Trophoblast cell (in vitro differentiated cells and primary cell): ENCODE measurements at places on chromosomes 5 and 9.

GRCh38 chr9:125910286-125910685 lies 163.1 kb downstream of the PBX3 start:
- DNase-seq: no peak

DNA sequence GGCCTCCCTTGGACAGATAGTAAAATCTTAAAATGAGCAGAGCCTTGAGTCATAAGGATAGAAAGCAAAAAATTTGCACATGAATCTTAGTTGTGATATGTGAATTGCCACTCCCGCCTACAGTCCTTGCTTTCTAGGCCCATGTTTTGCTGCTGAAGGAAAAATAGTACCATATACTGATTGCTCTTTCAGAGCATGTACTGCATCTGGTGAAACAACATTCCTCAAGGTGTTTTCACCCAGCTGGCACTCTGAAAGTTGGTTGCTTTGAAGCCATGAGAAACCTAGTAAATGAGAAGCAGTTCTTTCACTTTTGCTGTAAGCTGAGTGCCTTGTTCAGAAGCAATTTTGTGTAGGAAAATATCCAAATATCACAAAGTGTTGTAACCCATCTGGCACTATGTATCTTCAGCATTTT lies 10.3 kb downstream of the CDC37L1 start:
- DNase-seq: peak; percentile 82

DNA sequence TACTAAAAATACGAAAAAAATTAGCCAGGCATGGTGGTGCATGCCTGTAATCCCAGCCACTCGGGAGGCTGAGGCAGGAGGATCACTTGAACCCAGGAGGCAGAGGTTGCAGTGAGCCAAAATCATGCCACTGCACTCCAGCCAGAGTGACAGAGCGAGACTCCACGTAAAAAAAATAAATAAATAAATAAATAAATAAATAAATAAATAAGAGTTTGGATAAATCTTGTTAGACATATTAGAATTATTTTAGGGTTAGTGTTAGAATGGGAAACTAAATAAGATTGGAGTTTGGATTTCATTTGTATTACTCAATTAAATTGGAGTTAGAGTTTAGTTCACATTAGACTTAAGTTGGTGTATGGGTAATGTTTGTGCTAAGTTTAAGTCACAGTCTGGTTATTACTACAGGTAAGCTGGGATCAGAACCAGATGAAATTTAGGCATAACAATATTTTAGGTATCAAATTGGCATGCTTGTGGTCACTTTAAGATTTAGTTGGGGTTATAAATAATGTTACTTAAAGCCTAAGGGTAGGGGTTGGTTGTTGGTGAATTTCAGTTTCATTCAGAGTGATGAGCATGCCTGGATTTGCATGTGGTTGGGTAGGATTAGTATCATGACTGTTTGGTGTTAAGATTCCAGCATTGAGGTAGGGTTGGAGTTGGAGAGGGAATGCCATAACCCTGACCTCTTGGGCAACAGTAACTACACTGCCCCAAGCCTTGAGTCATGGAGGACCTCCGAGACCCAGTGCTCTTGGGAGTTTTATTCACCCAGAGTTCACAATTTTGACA lies 3.3 kb downstream of the OR5C1 start:
- DNase-seq: no peak

DNA sequence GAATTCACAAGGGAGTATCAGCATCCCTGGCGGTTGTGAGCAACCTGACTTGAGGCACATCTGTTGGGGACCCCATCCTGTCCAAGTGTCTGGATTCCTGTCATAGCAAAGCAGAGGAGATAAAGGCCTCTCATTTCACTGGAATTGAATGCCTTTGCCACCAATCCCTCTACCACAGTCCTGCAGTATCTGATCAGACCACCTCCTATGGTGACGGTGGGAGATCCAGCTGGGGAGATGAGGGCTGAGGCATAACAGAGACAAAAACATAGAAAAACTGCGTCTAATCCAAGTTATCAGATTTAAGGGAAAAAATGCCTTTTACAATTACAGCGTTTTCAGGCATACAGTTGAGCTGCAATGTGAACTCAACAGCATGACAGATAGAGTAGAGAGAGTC lies 160.7 kb upstream of the TRPC7 start:
- no peak for DNase-seq

DNA sequence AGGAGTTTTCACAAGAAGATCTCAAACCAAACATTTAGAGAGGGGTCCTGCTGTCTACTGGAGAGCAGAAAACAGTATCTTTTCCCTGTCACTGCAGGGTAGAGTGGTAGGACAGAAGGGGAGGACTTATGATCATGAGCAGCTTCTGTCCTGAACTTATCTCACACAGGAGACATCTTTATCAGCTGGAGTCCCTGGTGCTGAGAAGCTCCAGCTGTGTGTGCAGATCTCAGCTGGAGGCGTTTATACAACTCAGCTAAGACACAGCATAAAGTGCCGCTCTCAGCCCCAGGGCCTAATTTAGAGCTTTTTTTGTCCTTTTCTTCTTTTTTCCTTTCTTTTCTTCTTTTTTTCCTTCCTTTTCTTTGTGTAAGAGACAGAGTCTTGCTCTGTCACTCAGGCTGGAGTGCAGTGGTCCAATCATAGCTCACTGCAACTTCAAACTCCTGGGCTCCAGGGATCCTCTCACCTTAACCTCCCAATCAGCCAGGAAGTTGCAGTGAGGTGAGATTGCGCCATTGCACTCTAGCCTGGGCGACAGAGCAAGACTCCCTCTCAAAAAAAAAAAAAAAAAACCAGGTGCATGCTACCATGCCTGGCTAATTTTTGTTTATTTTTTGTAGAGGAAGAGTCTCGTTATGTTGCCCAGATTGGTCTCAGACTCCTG lies 31.9 kb downstream of the CCDC125 start:
- peak; percentile 35 for DNase-seq

DNA sequence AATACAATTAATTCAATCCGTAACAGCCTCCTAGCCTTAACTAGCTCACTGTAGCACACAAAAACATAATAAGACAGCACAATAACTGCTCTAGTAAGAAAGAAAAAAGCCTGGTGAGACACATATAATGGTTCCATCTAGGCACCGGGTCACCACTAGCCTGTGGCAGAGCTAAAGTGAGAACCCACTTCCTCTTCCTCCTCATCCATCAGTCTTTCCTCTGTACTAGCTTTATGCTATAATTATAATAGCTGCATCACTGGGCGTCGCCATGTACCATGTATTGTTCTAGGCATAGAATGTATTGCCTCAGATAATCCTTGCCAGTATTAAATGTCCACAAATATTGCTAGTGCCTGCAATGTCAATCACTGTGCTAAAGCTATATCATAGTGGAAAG lies 23.1 kb downstream of the ADRB2 start:
- DNase-seq: no peak

- DNase-seq: no peak
Observed at GRCh38 chr9:129987047-129987446, 55.9 kb downstream of the FNBP1 start.

DNA sequence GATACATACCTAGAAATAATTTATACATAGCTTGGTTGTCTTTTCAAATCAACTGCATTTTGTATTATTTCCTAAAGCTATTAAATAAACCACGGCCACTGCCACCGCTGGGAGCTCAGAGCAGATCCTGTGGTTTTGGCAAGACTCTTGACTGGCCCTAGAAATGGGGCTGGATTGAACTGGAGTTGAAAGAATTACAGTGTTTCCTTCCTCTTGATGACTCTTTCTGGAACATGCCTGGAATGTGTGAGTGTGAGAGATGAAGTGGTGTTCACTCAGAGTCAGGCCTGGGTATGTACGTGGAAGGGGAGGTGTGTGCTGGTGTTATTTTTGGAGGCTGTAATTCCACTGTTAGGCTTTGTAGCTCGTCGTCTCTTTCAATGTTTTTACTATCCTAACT lies 45.9 kb downstream of the TEK start:
- peak; percentile 27 for DNase-seq

DNA sequence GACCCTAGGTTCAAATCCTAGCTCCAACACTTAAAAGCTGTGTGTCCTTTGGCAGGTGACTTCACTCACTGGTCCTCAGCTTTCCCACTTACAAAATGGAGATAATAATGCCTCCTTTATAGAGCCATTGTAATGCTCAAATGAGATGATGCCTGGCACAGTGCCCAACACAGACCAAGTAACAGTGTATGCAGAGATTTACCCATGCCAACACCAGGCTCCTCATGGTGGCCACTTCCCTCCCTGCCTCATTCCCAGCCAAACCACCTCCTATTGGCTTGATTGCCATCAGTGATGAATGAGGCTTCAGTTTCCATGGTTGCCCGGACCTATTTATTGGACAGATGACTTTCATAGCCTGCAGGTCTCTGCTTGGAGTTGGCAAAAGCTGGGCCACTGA lies 469.4 kb downstream of the CDK5RAP2 start:
- DNase-seq: no peak

- DNase-seq: no peak
Observed at GRCh38 chr5:69138766-69139165, 28.2 kb upstream of the CCNB1 start.

GRCh38 chr5:166532456-166533220 lies 1758.8 kb upstream of the WWC1 start:
- DNase-seq: no peak

DNA sequence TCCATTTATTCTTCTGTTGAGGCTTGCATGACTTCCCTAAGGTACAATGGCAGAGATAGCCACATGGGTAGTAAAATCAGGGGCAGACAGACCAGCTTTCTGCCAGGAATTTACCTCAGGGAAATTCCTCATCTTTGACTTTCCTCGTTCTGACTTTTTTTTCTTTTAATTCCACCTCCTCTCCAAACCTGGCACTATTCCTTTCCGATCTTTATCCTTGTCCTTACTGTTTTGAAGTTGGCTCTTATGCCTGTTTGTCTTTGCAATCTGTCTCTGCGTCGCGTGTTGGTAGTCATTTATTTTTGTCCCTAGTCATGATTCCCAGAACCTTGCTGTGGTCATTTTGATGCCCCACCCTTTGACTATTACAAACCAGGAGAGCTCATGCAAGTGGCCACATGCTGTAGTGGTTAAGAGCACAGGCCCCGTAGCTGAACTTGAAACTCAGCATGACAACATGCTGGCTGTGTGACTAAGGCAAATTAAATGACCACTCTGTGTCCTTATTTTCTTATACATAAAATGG lies 19.0 kb downstream of the TMC1 start:
- peak; percentile 83 for DNase-seq

DNA sequence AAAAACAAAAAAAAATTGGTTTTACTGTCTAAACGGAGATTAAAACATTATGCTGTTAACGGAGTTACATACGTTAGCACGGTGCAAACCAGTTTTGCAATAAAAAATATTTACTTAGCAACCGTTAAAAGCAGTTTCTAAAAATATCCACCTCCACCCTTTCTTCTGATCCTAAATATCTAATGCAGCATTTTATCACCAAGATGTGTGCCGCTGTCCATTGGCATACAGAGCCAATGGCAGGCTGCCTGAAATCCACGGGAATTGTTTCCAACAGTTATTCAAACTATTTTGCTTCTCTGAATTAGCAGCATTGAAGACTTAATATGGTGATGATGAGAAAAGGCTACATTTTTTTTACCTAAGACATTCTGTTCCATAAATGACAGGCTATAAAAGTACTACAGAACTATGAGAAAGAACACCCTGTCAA lies 61.6 kb downstream of the CSNK1A1 start:
- peak; percentile 42 for DNase-seq

DNA sequence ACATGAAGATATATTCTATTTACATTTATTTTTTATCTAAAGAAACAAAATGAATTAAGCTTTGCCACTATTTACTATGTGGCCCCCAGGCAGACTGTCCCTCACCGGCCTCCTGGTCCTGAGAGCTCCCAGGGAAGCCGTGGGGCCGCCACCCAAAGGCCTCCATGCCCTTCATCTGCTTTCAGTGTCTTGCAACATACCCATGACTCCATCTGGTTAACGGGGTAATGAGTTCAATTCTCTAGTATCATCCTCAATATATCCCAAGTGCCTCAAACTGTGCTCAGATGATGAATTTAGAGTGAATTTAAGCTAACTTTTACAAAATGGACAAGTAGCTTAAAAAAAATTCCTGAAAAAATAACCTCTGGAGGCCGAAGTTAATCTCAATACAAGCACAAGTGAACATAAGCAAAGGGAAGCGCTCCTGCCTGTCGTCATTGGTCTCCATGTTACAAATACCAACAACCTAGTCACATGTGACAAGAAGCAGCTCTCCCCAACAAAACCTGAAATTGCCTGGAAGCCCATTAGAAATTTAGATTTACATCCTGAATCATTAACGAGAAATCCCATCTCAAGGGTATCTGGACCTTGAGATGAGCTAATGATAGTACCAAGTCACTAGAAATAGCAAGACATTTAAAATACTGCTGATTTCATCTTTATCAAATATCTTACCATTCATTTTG lies 26.1 kb downstream of the DAP start:
- DNase-seq: no peak

DNA sequence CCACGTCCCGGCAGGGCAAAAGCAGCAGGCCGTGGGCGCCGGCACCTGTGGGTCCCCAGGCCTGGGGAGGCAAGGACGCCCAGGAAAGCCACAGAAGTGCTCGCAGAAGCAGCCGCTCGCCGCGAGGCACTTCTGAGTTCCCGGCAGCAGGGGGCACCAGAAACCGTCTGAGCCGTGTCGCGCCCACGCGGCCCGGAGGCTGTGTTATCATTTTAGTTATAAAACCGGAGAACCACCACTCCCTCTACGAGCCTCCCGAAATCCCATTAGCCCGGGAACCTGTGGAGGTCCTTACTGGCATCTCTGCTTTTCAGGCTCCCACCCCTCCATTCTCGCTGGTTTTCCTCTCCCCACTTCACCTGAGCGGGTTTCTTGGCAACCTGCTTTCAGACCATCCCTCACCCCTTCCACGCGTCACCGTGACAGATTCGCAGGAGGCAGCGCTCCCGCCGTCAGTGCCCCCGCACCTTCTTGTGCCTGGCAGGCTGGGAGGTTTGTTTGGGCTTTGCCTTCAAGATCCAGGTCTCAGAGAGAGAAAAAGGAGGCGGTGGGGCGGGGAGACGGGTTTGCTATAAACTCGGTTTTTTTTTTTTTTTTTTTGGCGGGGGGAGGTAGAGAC lies 2.3 kb downstream of the GDNF start:
- peak; percentile 88 for DNase-seq

DNA sequence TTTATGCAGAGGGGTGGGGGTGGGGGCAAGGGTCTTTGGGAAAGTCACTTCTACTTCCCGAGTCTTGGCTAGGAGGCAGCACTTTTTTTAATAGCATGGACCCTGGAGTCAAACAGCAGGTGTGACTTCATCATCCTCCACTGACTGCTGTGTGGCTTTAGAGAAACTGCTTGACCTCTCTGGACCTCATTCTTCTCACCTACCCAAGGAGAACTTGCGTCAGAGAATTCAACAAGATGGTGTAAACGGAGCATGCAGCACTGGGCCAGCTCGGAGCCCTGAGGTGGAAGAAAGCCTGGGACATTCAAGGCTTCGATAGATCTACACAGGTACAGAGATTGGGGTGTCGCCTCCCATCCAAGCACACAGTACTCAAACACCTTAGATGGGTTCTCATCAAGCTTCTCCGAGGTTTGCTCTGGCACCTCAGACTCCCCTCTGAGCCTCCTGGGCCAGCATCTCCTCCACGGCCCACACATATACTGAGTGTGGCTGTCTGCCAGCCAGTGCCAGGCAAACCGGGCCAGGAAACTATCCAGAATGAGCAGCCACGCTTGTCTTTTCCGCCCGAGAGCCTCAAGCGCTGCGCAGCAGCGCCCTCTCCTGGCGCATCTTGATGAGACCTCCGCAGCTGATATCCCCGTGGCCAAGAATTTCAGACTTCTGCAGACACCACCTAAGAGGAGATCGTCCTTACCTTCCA lies 4.6 kb upstream of the SLC25A48 start:
- DNase-seq: peak; percentile 33

GRCh38 chr9:81890104-81890503 lies 38.1 kb upstream of the SPATA31D4 start:
- DNase-seq: no peak
